Eye (tissue), 1 donor: ENCODE measurements at places on chromosomes 4 and X.

DNA sequence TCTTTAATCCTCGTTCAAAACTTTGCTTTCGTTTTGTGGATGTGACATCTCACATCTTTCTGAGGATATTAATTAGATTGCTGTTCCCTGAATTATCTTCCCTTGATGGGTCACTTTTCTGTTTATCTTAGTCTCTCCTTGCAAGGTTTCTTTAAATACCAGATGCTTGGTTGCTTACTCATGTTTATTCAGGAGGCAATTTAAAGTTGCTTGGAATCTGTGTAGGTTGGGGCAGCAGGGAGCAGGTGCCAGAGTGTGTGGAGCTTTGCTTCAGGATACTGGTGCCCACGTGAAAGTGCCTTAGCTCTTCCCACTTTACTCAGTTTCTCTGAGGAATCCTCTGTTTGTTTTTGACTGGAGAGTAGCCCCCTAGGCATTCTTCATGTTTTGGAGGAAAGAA lies 24.0 kb downstream of the ANAPC4 start:
- DNase-seq = no peak

DNA sequence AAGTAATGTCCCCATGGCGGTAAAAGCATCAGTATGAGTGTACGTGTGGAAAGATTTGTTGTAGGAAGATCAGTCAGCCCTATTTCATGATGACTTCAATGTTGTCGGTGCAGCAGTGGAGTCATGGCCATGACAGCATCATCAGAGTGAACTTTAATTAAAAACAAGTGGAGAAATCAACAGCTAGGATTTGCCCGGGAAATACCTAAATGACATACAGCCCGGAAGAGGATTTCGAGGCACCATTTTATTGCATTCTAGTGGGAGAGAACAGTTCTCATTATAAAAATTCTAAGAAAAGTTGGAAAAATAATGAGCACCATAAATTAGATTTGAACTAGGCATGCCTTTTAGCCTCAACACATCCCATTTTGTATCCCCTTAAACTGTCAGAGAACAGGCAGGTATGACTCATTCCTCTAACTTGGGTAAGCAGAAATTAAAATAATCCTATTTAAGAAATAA lies 170.1 kb downstream of the SHROOM3 start:
- no peak for DNase-seq

GRCh38 chrX:125505207-125505606 lies 185.5 kb downstream of the TEX13C start:
- no peak for DNase-seq

DNA sequence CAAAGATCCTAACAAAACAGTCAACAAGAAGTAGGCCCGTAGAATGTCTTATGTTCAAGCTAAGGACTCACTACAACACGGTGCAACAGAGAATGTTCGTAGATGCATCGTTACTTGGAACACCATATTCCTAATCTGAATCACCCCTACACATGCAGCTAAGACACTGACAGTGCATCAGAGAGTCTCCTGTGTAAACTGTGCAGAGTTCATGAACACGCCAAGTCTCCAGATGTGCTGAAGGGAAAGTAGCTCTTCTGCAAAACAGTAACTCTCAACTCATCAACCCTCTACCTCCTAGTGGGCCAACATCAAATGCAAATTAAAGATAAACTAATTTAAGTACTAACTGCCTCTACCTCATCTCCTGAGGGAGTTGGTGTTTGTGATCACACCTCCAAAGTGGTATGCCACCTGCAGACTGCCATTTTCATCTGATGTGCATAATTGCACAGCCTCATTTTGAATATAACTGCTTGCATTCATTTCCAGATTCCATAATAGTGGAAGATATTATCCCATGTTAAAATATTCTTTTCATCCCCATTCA lies 73.5 kb downstream of the MOSPD2 start:
- DNase-seq = no peak

- DNase-seq = no peak
Observed at GRCh38 chr4:2855584-2855983, 11.9 kb downstream of the ADD1 start.

GRCh38 chrX:40415675-40416074 lies 165.1 kb upstream of the ATP6AP2 start:
- no peak for DNase-seq

DNA sequence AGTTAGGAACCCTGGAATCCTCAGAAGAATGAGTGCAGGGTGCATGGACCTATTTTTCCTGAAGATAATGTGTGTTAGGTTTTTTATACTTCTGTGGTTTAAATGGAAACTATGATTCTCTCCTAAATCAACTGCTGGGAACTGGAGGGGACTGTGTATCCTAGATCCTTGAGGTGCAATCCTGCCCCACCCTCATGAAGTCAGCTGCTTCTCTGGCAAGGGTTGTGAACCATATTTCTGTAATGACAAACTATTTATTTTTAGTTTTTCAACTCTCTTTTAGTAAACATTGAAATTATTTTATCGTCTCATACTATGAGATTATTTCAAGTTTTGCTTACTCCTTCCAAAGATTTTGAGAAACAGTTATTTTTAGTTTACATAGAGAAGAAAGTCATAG lies 25.8 kb upstream of the VEGFC start:
- no peak for DNase-seq

DNA sequence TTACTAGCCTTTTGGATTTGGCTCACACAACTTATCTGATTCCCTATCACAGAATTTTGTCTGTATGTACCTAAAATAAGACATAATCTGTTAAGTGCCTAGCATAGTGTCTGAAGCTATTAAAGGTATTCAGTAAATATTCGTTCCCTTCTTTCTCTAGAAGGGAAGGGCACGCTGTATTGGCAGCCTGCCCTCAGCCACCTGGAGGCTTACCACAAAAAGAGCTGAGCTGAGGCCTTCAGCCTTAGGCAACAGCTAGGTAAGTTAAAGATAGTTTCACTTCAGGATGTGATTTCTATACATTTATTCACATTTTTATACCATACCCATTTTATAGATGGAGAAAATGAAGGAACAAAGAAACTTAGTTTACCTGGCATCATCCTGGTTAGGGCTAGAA lies 400.0 kb upstream of the LCORL start:
- no peak for DNase-seq

- no peak for DNase-seq
Observed at GRCh38 chrX:148290931-148291330, 209.5 kb upstream of the AFF2 start.

DNA sequence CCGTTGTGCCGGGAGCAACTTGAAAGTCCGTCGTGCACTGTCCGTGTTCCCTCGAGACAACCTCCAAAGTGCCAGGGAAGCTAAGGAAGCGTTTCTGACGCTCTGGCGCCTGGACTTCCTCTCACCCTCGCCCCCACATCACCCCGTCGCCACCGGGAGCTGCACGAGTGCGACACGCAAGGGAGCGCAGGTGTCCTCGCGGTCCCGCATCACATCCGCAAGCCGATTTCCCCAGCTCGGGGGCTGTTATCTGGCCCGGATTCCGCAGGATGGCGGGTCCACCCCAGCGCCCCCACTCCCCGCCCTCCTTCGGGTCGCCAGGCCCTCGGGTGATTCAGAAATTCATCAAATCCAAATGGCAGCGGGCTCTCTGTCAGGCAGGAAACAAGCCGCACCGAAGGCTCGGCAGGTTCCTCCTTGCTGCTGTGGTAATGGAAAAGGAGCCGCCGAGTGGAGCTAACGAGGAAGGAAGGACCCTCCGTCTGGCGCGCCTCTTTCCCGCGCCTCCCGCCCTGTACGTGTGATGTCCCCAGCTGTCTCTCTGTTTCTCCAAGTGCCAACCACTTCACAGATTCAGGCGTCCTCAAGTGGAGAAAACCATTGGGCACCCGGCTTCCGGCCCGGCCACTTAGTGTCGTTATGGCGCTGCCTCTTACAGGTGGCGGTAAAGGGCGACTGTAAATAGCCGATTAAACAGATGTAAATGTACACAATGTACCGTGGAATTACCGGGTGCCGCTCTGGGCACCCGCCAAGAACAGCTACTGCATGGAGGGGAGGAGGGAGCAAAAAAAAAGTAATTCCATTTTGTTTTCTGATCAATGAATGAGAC lies 921 bp upstream of the SETD7 start:
- peak; percentile 89 for DNase-seq

DNA sequence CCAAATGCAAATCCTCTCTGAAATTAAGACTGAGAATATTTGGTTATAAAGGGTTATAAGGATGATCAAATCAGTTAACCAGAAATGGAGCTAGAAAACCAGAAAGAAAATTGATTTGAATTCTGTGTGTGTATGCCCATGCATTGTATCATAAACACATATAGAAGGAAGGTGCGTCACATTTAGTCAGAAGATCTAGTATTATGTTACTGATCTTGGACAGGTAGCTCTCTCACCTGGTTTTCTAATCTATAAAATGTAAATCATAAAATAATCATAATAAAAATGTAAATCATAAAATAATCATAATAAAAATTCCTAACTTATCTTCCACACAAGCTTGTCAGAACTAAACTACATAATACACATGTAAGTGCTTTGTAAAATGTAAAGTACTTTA lies 78.8 kb downstream of the BMP3 start:
- DNase-seq = no peak

- peak; percentile 56 for DNase-seq
Observed at GRCh38 chr4:56655627-56656345, 25.3 kb downstream of the HOPX start.

- no peak for DNase-seq
Observed at GRCh38 chrX:28552882-28553829, 34.1 kb upstream of the IL1RAPL1 start.

DNA sequence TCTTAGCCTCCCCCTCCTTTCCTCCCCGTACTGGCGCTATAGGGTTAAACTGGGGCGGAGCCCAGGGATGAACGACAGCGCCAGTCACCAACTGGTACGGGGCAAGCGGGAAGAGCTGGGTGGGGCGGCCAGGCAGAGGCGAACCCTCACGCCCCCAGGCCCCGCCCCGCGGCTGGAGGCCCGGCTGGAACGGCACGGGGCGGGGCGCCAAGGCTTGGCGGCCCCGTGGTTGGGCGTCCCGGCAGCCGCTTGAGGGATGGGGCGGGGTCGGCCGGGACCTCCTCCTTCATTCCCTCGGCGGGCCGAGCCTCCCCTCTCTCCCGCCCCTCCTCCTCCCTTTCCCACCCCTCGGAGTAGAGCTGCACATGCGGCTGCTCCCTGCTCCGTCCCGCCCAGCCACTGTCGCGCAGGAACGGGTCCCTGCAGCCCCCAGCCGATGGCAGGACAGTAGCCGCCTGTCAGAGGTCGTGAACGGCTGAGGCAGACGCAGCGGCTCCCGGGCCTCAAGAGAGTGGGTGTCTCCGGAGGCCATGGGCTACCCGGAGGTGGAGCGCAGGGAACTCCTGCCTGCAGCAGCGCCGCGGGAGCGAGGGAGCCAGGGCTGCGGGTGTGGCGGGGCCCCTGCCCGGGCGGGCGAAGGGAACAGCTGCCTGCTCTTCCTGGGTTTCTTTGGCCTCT lies at the start of gene EDA:
EDA (plus strand) TSS at position 335 of the 678 bp plus-strand sequence.
- DNase-seq = peak; percentile 93

GRCh38 chr4:89026542-89026941 lies 30.4 kb downstream of the FAM13A start:
- DNase-seq = no peak

GRCh38 chr4:53781629-53782457 lies 190.6 kb upstream of the LNX1 start:
- no peak for DNase-seq

- no peak for DNase-seq
Observed at GRCh38 chrX:130669233-130669632, 233.8 kb downstream of the ENOX2 start.

- DNase-seq = no peak
Observed at GRCh38 chrX:154655346-154655745, 2.0 kb upstream of the CTAG2 start.

- DNase-seq = no peak
Observed at GRCh38 chrX:49767236-49767635, 61.9 kb upstream of the PAGE4 start.

DNA sequence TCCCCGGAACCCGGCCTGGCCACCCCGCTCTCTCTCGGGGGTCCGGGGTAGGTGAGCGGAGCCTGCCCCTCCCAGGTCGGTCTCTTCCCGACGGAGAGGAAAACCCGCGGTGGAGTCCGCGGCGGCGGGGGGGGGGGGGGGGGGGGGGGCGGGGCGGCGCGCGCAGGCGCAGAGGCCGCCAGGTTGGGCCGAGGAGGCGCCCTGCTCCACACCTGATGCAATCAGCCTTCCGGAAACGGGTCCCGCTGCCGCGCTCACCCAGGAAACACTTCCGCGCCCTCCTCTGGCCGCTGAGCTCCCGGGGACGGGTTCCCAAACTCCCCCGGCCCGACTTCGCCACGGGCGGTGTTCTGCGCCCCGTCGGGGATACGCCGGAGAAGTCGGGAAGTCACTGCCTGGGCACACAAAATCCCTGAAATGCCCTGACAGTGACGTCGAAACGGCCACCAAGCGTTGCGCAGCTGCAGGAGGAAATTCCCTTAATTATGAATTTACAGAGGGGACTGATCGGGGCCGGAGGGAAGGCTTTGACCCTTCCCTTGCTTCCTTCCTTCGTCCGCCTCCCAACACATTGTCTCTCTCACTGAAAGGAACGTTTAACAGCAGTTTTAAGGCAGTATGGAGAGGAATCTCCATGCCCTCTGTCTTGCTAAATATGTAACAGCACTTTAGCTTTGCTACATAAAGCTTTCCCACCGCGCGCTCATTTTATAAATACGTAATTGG lies 2.1 kb upstream of the APBB2 start:
- DNase-seq = peak; percentile 92

DNA sequence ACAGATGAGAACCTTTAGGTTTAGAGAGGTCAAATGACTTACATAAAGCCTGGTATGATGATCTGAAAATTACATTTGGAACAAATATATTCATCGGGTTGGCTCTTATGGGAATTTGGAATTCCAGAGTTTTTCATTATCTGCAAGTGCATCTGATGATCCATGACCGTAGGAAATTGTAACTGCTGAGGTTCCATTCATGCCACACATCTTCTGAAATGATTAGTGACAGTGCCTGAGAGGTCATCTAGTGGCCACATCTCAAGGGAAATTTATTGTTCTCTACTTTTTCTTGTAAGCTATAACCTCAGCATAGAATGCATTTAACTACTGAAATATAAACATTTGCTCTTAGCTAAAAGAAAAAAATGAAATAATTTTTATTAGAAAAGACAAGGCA lies 105.8 kb upstream of the NWD2 start:
- peak; percentile 50 for DNase-seq

DNA sequence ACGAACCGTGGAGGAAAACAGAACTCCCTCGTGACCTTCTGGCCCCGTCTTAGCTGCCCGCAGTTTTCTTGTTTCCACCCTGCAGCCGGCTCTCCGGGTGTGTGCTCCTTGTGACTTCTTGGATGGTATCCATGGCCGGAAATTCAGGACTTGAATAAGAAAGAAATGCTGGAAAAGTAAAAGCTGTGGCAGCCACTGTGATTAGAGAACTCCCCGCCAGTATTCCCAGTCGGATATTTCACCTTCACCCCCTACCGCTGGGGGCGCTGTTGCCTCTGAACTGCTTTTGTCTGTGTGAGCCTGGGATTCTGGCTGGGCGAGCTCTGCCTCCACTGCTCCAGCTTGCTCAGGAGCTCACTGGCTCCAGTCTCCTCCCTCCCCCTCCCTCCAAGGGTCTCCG lies 41.5 kb upstream of the CYP4V2 start:
- no peak for DNase-seq

DNA sequence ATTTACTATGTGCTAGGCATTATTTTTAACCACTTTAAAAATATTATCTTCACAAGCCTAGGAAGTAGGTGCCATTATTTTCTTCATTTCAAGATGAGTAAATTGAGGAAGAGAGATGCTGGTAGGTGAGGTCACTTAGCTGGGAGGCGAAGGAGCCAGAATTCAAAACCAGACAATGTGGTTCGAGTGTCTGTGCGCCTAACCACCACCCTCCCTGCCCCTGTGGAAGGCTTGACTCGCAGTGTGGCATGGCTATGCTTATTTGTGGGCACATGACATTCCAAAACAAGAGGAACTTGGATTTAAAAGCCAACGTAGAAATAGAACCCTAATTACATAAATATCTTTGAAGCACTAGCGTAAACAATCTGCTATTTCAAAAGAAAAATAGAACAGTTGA lies 226.6 kb upstream of the PITX2 start:
- DNase-seq = no peak
